Tibial artery (tissue), 4 donors: ENCODE measurements at places on chromosomes 1 and 21.

DNA sequence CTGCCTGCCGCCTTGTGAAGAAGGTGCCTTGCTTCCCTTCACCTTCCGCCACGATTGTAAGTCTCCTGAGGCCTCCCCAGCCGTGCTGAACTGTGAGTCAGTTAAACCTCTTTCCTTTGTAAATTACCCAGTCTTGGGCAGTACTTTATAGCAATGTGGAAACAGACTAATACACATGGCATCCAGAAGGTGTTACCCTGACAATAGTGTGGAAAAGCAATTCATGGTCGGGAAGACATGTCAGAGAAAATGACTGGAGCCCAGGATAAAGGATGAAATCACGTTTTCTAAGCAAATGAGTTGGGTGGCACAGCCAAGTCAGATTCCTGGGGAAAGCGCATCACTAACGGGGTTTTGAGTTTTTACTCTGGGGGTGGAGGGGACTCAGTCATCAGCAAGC is 76.4 kb downstream of the HLCS start:
- H3K36me3 ChIP-seq, result peaks cover 33% of the 10 kb centered on the region
- H3K27ac ChIP-seq, result no peak overlapping the region
- no peak for DNase-seq
- no peaks in the 10 kb centered on the region for H3K27me3 ChIP-seq

GRCh38 chr1:26084091-26084561 is 16.7 kb upstream of the TRIM63 start:
- no peak overlapping the region for H3K27ac ChIP-seq
- DNase-seq, result no peak
- no peaks in the 10 kb centered on the region for H3K4me1 ChIP-seq
- peaks cover 41% of the 10 kb centered on the region for H3K27me3 ChIP-seq
- H3K4me3 ChIP-seq, result no peak overlapping the region
- no peaks in the 10 kb centered on the region for H3K36me3 ChIP-seq

- H3K4me1 ChIP-seq, result no peaks in the 10 kb centered on the region
- no peak for DNase-seq
- no peak overlapping the region for H3K4me3 ChIP-seq
- H3K27me3 ChIP-seq, result no peaks in the 10 kb centered on the region
Observed at GRCh38 chr1:48627486-48627885, 149.2 kb downstream of the BEND5 start.

GRCh38 chr1:186286615-186287315 is 88.3 kb downstream of the TPR start:
- no peaks in the 10 kb centered on the region for H3K36me3 ChIP-seq
- DNase-seq, result no peak
- no peak overlapping the region for H3K4me3 ChIP-seq
- H3K4me1 ChIP-seq, result no peaks in the 10 kb centered on the region

DNA sequence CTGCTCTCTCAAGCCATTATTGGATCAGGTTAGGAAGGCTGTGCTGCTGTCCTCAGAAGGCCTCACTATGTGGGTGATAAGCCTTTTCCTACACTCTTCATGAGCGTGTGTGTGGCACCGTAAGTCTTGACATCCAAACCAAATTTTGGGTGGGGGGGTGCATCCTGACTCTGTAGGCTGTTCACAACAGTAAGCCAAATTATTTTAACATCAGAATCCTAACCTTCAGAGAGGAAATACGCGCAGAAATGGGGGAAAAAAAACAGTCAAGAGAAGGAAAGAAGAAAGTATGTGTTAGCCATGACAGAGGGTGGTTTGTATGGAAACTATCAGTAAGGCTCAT is 21.0 kb downstream of the STPG1 start:
- no peak for DNase-seq
- H3K36me3 ChIP-seq, result no peaks in the 10 kb centered on the region
- H3K27ac ChIP-seq, result no peak overlapping the region
- H3K4me3 ChIP-seq, result no peak overlapping the region
- H3K4me1 ChIP-seq, result no peaks in the 10 kb centered on the region
- peaks cover 12% of the 10 kb centered on the region for H3K27me3 ChIP-seq

DNA sequence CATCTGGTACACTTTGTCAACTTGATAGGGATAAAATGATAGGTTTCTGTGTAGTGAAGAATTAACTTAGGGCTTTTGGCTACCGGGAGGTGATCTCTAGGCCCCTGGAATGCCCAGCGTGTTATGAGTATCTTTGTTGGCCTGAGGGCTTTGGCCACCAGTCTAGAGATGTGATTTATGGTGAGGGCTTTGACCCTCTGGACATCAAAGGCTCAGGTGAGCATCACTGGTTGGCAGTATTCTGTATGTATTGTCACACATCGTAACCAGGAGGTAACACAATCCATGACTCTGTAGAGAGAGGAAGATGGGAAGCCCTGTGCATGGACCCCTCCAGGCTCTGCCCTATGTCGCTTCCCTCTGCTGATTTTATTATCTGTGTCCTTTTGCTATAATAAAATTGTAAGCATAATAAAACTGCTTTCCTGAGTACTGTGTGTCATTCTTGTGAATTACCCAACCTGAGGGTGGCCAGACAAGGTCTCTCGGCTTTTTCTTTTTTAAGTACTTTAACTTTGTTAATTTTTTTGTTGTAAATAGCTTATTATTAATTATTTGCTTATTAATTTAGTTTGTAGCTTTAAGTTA is 40.2 kb upstream of the PRDX6 start:
- no peak overlapping the region for H3K4me3 ChIP-seq
- H3K27ac ChIP-seq, result no peak overlapping the region
- no peak for DNase-seq
- H3K36me3 ChIP-seq, result no peaks in the 10 kb centered on the region
- H3K4me1 ChIP-seq, result no peaks in the 10 kb centered on the region

- H3K4me1 ChIP-seq, result no peaks in the 10 kb centered on the region
- H3K27me3 ChIP-seq, result no peaks in the 10 kb centered on the region
- no peak overlapping the region for H3K27ac ChIP-seq
- no peak overlapping the region for H3K4me3 ChIP-seq
- no peaks in the 10 kb centered on the region for H3K36me3 ChIP-seq
Observed at GRCh38 chr1:37020653-37021277, 13.6 kb downstream of the GRIK3 start.

DNA sequence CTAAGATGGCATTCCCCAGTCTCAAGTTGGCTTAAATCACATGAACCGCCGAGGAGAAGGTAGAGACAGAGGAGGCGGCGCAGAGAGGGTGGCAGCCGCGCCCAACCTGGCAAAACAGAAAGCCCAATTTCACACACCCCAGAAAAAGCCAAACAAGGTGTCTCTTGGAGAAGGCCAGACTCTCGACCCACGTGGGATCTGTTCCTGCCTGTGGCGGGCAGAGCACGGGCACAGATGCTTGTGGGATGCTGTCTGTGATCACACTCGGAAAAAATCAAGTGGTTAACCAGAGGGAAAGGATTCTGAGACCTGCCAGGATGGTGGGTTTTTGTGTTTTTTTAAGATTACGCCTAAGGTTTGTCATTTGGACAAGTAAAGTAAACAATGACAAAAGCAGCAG is 80.7 kb downstream of the MRPL37 start:
- peaks cover 8% of the 10 kb centered on the region for H3K4me1 ChIP-seq
- no peak overlapping the region for H3K4me3 ChIP-seq
- H3K27ac ChIP-seq, result peak overlapping the region; percentile 98
- peaks cover 4% of the 10 kb centered on the region for H3K36me3 ChIP-seq
- H3K27me3 ChIP-seq, result no peaks in the 10 kb centered on the region
- DNase-seq, result no peak

DNA sequence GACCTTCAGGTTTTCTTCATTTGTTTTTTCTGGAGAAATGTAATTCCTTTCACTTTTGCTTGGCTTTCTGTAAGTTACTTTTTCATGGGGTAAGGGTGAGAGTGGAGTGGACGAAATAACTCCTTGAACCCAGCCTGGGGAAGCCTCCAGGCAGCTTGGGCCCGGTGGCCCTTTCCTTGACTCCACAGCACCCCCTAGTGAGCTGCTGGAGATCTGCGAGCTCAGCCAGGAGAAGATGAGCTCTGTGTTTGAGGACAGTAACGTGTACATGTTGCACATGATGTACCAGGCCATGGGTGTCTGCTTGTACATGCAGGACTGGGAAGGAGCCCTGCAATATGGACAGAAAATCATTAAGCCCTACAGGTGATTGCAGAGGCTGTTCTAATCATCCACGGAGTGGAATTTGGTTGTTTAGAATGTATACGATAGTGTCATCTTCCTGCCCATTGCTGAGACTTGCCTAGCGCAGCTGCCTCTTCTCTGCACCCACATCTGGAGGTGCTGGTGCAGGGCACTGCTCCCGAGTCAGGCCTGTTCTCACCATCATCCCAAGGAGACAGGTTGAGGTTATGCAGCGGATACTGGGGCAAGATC is 51.0 kb downstream of the SMYD2 start:
- H3K27me3 ChIP-seq, result no peaks in the 10 kb centered on the region
- peaks cover 9% of the 10 kb centered on the region for H3K36me3 ChIP-seq
- no peak overlapping the region for H3K4me3 ChIP-seq
- no peak for DNase-seq
- peaks cover 5% of the 10 kb centered on the region for H3K4me1 ChIP-seq

DNA sequence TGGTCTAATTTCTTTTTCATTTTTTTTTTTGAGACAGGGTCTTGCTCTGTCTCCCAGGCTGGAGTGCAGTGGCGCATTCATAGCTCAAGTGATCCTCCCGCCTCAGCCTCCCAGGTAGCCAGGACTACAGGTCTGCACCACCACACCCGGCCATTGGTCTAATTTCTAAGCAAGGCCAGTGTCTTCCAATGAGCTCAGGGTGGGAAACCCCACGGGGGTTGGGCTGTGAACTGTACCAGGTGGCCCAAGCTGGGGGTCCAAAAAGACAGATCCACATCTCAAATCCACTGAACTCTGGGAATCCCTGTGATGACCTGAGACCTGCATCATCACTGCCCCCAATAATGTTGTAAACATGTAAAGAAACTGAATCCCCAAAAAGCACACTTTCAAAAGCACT is 79.5 kb downstream of the BCAR3 start:
- H3K4me3 ChIP-seq, result no peak overlapping the region
- DNase-seq, result peak; percentile 48
- H3K36me3 ChIP-seq, result no peaks in the 10 kb centered on the region
- H3K27ac ChIP-seq, result no peak overlapping the region
- no peaks in the 10 kb centered on the region for H3K27me3 ChIP-seq

- H3K4me3 ChIP-seq, result no peak overlapping the region
- no peaks in the 10 kb centered on the region for H3K4me1 ChIP-seq
- H3K27ac ChIP-seq, result no peak overlapping the region
- no peak for DNase-seq
- no peaks in the 10 kb centered on the region for H3K36me3 ChIP-seq
- no peaks in the 10 kb centered on the region for H3K27me3 ChIP-seq
Observed at GRCh38 chr1:3673381-3674099, 21.2 kb downstream of the TP73 start.

DNA sequence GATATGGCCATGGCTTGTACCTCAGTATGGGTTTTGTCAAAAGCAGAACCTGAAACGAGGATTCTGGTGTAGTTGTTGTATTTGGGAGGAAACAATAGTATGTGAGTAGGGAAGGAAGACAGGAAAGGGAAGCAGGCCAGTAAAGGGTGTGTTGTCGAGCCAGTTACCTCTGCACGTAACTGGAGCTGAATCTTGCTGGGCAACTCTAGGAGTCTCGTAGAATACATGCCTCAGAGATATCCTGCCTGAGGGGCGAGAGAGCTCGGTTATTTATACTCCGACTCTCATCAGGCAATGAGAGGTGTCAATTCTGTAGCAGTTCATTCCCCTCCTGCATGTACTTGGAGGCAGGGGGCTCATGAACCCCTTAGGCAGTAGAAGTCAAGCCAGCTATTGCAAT is 45.9 kb upstream of the KIF26B start:
- no peak overlapping the region for H3K27ac ChIP-seq
- H3K4me1 ChIP-seq, result no peaks in the 10 kb centered on the region
- H3K4me3 ChIP-seq, result no peak overlapping the region
- DNase-seq, result no peak
- no peaks in the 10 kb centered on the region for H3K27me3 ChIP-seq

DNA sequence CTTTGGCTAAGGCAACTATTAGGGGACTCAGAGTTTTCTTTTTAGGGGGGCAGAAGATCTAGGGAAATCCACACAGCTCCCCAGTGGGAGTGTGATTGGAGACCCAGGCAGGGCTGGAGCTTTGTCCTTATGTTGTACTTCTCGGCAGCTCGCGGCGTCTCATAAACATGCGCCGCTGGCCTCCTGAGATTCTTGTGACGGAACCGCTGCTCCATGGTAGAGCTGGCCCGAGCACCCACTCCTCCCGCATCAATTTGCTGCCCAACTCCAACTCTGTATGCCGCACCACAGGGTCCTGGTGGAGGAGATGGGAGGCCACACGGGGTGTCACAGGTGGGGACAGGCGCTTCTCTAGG is 143.9 kb downstream of the GALNT2 start:
- H3K36me3 ChIP-seq, result no peaks in the 10 kb centered on the region
- peak overlapping the region; percentile 78 for H3K27ac ChIP-seq
- no peaks in the 10 kb centered on the region for H3K4me1 ChIP-seq
- no peaks in the 10 kb centered on the region for H3K27me3 ChIP-seq
- DNase-seq, result no peak

GRCh38 chr1:19698181-19698580 is 33.5 kb downstream of the HTR6 start:
- H3K4me3 ChIP-seq, result no peak overlapping the region
- no peak for DNase-seq
- H3K27ac ChIP-seq, result no peak overlapping the region

- no peak overlapping the region for H3K4me3 ChIP-seq
- DNase-seq, result peak; percentile 15
- peaks cover 11% of the 10 kb centered on the region for H3K4me1 ChIP-seq
- H3K36me3 ChIP-seq, result no peaks in the 10 kb centered on the region
- H3K27me3 ChIP-seq, result no peaks in the 10 kb centered on the region
Observed at GRCh38 chr1:225471453-225472301, 43.8 kb upstream of the LBR start.

- no peak overlapping the region for H3K4me3 ChIP-seq
- H3K27me3 ChIP-seq, result no peaks in the 10 kb centered on the region
- no peaks in the 10 kb centered on the region for H3K36me3 ChIP-seq
- no peak overlapping the region for H3K27ac ChIP-seq
- no peaks in the 10 kb centered on the region for H3K4me1 ChIP-seq
Observed at GRCh38 chr21:18620436-18620835, 216.9 kb upstream of the TMPRSS15 start.

DNA sequence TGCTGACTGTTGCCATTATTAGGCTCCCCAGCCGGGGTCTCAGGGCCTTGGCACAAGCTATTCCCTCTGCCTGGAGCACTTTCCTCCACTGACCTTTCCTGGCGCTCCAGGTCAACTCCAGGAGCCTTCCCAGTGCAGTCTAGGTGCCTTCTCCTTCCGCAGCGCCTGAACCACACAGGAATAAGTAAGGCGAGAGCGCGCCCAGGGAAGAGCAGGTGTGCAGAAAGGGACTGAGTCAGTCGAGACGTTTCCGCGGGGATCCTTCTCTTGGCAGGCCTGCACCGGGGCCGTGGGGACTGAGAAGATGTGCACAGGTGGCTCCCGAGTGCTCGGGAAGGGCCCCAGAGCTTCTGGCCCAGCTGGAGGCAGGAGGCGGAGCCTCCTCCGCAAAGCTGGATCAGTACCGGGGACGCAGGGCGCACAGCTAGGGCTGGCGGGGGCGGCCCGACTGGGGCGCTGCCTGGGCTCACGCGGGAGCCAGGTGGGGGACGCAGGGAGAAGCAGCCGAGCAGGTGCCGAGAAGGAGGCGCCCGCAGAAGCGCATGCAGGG is 765 bp upstream of the BMP8A start:
- peak overlapping the region; percentile 48 for H3K4me3 ChIP-seq
- H3K4me1 ChIP-seq, result no peaks in the 10 kb centered on the region
